Hematopoietic multipotent progenitor cell treated with erythropoietin and hydrocortisone succinate and interleukin-3 and kit ligand, for 8 days (in vitro differentiated cells): ENCODE measurements at places on chromosomes 2 and 18.

DNA sequence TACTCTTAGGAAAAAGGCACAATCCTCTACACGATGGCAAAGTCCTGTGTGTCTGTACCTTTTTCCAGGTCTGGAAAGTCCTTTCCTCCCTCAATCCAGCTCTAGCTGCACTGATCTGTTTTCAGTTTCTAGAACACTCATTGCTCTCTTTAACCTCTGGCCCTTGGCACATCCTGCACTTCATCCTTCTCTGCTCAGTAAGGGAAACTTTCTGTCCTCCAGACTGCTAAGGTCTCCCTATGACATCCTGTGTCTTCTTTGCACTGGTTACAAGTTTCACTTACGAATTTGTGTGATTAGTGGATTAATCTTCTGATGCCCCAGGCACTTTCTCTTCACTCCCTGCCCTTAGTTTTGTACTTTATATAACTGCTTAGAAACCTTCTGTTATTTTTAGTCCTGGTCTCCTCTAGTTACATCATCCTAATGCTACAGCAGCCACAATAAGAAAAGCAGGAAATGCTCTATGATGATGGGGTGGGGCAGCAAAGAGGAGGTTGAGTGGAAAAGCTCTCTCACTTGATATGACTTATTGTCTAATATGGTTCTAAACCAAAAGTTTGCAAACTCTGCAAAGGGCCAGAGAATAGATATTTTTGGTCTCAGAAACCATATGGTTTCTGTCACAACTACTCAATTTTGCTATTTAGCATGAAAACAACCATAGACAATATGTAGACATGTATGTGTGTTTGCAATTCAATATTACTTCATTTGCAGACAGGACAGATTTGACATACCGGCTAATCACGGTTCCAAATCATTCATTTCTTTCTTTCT is 568.2 kb downstream of the THSD7B start:
- no peak for DNase-seq

DNA sequence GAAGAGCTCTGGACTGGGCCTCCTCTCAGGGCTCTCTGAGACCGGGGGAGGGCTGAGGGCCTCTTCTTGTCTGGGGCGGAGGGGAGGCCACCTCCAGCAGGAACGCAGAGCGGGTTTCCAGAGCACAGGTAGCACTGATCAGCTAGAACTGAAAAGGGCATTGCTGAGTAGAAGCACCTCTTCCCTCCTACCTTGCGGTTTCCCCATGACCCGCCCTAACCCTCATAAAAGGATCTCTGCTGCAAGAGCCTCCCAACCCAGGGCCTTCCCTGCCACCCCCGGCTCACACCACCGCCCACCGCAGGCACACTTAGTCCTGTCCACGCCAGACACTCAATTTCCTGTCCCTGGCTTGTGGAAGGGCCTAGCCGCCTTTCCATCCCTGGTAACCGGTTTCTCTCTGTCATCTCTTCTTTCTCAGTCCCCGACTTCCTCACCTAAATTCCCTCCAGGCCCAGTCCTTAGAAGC is 966 bp downstream of the ADCY3 start:
- peak; percentile 25 for DNase-seq

DNA sequence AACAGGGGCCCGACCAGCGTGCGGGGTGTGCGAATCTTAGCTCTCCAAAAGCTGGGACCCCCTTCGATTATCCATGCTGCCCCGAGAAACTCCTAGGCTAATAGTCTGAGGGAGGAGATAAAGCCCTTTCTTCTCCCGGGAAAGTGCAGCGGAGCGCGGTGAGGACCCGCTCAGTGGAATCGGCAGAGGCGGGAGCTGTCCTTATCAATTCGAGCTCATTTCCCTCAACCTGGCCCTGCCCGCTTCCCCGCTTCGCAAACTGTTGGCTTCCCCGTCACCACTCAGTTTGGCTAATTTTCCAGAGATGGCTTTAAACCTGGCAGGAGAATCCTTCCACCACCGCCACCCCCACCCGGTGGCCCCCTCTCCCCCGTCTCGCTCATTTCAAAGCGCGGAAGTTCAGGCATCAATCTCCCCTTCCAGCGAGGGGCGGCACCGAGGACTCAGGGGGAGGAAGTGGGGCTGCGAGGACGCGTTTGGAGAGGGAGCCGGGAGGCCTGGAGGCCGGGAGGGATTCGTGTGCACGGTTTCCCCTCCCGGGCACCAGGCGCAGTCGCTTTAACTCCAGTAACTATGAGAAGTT is 1.6 kb downstream of the KLHL14 start:
- DNase-seq, result no peak

DNA sequence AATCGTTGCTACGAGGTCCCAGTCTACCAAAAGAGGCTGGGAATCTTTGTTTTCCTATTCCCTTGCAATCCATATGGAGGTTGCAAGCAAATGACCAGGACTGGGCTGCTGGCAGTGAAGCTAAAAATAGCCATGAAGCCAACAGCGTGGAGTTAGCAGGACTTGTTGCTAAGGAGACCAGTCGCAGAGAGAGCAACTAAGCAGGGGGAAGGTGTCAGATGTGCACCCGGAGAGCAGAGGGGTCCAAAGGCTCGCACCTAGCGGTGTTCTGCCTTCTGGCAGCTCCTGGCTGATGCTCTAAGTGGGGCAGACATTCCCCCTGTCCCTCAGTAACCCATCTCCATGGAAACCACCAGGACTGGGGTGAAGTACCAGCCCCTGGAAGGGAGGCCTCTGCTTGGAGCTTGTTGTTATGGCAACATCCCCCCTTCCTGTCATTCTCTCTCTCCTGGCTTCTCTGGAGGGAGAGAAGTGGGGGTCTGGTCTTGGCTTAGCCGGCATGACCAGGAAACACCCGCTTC is 84.6 kb downstream of the DNMT3A start:
- no peak for DNase-seq

DNA sequence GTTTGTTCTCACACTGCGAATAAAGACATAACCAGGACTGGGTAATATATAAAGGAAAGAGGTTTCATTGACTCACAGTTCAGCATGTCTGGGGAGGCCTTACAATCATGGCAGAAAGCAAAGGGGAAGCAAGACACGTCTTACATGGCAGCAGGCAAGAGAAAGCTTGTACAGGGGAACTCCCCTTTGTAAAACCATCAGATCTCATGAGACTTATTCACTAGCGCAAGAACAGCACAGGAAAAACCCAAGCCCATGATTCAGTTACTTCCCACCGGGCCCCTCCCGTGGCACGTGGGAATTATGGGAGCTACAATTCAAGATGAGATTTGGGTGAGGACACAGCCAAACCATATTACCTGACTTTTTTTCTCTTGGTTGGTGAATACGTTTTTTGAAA is 51.3 kb downstream of the TMEM247 start:
- no peak for DNase-seq

DNA sequence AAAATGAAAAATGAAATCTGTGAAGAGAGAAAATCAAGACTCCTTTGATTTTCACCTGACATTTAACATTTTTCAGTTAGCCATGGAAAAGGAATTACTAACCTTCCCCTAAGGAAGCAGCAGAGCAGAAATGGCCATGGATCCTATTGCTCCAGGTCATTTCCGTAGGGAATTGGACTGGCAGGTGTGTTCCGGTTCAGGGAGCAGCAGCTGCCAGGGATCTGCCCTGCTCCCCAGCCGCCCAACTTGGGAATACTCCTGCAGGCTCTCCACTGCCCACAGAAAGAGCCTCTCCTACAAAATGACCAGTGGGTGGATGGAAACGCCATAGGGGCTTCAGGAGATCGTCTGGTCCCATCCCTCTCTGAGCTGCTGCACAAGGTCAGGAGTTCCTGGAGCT is 86.0 kb upstream of the MAPK4 start:
- no peak for DNase-seq

DNA sequence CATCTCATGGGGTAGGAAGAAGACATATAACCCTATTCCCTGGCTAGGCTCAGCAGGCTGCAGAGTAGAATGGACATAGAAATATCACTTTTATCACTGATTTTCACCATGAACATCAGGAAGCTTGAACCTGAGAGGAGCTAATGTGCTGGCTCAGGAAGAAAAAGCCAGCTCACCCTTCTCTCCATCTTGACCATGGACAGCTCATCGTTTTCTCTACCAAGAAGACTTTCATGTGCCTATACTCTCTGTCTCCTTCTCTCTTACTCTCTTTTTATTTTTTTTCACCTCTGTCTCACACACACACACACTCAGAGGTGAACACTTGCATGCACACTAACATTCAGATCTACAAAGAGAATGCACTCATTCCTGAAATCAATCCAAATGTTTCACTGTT is 372.8 kb upstream of the CNTNAP5 start:
- no peak for DNase-seq

DNA sequence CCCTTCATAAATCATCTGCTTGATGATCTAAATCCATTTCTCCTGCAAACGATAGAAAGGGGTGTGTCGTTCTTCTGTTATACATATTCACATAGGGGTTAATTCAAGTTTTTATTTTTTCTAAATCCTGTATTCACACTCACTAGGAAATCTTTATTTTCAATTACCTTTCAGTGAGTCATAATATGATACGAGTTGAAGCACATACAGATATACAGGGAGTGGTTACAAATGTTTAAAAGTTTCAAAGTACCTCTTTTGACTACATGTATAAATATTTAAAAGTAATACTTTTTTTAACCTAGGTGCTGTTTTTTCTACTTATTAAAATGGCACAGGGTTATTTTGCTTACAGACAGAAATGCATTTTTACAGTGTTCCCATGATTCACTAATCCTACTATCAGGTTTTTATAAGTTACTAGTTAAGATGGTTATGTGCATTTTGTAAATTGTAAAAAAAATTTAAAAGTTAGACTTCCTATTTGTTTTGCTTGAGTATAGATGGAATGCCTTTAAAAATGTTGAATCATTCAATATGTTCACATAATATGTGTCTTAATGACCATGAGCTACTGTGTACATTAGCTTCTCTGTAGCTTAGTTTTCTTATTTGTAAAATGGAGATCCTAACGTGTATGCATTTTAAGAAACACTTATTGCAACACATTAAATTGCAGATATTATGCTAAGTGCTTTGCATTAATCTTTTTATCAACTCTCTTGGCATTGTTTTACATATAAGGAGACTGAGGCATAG is 1378.1 kb downstream of the DSC3 start:
- no peak for DNase-seq
